ENCODE measurements at places on chromosomes 3 and 15. TPM values are rescaled to one million over a fixed set of nuclear protein-coding genes. Genes with fewer than 3 reads are reported as not detected.

The GOLGA6D gene
- total RNA-seq, result not detected

The SLC30A4 gene
- total RNA-seq, result 9.4 TPM

The CISH gene
- 26.7 TPM for total RNA-seq

The PAK6 gene
- not detected for total RNA-seq

The CSTA gene
- total RNA-seq, result 3.3 TPM

The LIPH gene
- not detected for total RNA-seq

The BMF gene
- 7.6 TPM for total RNA-seq

The ZPLD1 gene
- 0.26 TPM for total RNA-seq

The XCR1 gene
- 0.17 TPM for total RNA-seq

The MEGF11 gene
- not detected for total RNA-seq

The SCAMP2 gene
- total RNA-seq, result 125 TPM

The KY gene
- 0.33 TPM for total RNA-seq

The NKTR gene
- total RNA-seq, result 40.4 TPM

The SEMA3G gene
- 39.2 TPM for total RNA-seq

The QARS1 gene
- total RNA-seq, result 179 TPM

The IL17RE gene
- 1.7 TPM for total RNA-seq

The CXCR6 gene
- 0.42 TPM for total RNA-seq

The SLC2A2 gene
- not detected for total RNA-seq

The LCTL gene
- not detected for total RNA-seq

The FGF12 gene
- total RNA-seq, result 10.2 TPM

The CALML4 gene
- 45.8 TPM for total RNA-seq

The ZNF770 gene
- 21.4 TPM for total RNA-seq

Data from esophagus muscularis mucosa (tissue), 4 donors.